ENCODE measurements at places on chromosomes 6 and 20.

DNA sequence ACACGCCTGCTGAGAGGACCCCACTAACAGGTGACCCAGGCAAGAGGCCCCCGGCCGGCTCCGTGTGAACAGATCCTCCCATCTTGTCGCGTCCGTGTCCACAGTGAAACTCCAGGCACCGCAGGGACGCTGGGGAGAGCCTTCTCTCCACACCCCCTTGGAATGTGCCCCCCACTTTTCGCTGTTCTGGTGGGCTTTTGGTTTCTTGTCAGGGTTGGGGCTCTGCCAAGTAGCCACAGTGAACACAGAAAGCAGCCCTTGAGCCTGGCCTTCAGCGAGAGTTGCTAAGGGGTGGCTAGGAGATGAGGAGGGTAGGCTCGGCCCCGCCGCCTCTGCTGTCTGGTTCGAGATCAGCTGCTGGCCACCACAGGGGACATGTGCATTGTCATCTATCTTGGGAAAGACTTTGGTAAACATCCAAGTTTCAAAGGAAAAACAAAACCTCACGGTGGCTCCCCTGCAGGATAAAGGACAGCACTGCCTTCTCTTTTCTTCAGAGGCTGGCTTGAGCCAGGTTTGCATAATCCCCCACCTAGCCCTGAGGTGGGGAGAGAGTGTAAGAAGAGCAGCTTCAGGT, 22.7 kb downstream of the SYNDIG1 start:
- no peak for DNase-seq

DNA sequence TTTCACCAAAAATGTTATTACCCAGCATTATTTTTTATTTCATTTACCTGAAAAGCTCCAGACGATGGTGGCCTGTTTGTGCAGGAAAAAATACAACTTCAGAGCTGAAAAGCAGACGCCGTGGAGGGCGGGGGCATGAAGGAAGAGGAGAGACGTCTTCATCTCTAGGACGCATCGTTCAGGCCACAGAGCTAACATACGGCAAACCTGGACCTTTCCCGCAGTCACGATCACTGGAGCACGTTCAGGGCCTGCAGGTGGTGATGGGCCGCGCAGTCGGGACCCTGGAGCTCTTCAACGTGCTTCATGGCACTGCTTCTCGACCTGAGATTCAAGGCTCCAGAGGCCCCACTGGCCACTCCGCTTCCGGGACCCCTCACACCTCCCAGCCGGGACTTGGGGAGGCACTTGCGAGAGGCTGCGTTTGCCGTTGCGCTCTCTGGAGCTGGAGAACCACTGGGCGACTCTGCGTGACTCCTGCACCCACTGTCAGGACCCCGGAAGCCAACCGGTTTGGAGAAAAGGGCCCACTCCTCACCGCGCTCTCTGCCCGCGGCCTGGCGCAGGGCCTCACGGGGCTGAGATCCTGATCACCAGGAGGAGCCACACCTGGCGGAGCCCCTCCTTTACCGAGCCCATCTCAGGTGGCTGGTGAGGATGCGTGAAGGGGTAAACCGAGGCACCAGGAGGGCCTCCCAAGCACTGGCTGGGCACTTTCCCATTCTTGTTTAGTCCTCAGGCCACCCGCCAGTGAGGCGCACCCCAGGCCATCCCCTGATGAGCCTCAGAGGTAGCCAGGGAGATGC, 164.4 kb upstream of the AFDN start:
- no peak for DNase-seq

- no peak for DNase-seq
These were observed 4.5 kb downstream of the SOX12 start for GRCh38 chr20:329851-330232.

DNA sequence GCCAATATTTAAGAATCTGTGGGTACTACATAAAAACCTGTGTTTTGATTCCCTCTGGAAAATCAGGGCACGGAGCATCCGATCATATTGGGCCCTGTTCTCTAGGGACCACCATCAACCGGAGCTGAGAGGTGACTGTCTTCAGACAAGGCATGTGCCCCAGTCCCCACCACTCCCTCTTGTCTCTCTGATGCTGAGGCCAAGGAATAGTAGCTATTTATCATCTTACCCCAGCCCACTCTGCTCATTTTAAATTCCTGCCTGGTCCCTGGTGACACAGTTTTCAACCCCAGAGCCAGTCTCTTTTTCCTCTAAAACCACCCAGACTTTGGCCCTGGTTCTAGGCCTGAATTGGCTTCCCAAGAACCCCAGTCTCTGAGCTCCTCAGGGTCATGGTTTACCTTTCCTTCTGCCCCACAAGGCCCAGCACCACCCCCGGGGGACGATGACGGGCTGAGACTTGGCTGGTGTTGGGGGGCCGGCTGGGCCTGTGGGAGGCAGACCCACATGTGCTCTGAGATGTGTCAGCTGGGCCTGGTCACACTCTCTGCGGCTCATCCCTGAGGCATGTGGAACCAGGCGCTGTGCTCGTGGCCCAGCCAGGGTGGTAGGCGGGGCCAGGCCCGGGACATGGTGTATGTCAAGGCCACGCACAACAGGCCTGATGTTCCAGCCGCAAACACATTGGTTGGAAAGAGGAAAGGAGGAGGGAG, 114.4 kb downstream of the CEBPB start:
- no peak for DNase-seq

GRCh38 chr20:38326309-38326708, 20.0 kb upstream of the LBP start:
- DNase-seq = no peak

DNA sequence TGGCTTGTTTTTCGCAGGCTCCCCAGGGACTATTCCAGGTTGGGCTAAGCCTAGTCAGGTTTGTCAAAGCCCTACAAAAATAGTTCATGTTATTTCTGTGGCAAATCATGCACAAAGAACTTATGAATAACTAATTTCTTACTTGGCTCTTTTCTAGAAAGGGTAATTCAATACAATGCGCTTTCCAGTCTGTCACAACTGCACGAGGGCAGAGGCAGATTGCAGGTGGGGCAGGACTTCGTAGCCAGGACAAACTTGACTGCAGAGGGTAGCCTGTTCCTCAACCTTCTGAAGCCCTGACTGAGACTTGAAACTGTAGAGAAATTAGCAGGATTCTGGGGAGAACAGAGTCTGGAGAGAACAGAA, 253.5 kb downstream of the QKI start:
- no peak for DNase-seq

DNA sequence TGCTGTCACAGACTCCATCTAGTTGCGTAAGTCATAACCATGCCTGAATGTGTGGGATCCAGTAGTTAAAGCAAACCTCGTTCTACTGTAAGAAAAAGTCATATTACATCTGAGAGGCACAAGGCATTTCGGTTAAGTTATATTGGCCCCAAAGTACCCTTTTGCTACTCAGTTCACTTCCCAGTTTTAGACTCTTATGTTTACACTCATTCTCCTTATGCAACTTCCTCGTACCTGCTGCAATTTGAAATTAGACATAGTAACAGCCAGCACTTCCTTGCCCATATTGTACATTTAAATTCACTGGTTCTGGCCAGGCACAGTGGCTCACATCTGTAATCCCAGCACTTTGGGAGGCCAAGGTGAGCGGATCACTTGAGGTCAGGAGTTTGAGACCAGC, 37.0 kb downstream of the PEX7 start:
- no peak for DNase-seq

DNA sequence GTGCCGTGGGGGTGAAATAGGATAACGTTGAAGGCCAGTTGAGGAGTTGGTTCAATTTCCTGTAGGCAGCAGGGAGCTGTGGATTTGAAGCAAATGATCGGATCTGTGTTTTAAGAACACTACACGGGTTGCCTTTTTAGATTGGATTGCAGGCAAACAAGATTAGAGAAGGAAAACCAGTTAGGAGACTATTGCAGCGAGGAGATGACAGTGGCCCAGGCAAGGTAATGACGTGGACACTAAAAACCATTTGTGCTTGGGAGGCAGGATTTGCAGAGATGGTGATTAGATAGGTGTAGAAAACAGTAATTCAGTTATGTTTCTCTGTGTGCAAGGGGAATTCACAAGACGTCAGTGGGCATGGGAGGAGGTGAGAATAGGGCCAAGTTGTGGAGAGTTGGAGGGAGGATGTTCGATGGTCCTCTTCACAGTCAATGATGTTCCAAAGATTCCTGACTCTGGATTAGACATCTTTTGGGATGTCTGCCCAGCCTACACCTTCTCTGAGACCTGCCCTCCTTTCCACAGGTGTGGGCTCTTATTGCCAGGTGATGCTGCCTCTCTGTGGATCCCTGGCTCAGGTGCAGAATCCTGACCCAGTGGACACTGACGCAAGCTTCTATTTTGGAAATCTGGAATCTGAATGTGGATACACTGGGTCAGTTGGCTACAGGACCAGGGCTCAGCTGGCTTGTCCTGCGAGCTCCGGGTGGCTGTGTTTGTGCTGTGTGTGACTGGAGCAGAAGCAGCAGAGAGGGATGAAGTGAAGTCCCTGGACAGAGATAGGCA, 54.2 kb downstream of the TFAP2C start:
- DNase-seq = no peak

GRCh38 chr6:125316621-125317020, 14.9 kb upstream of the HDDC2 start:
- DNase-seq = no peak

DNA sequence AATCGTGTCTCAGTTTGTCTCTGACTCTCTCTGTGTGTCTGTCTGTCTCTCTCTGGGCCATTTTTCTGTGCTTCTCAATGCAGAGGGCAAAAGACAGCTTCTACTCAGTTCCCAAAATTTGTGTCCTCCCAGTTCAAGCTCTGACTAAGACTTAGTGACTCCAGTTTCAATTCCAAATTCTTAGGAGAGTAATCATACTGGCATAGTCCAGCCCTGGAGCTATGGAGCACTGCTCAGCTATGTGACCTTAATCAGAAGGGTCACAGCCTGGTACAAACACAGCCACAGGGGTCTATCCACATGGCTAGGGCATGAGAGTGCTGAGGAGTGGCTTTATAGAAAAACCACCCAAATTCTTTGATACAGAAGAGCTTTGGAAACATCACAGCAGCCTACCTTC, 91.9 kb downstream of the FOXF2 start:
- no peak for DNase-seq

All from NCI-H146 (cell line).